ENCODE measurements at places on chromosomes 7 and 10. TPM values are rescaled to one million over a fixed set of nuclear protein-coding genes. Genes with fewer than 3 reads are reported as not detected.

SPDYE6 gene
- not detected for total RNA-seq

ITPRID1 gene
- total RNA-seq, result not detected

NUDT13 gene
- 1.7 TPM for total RNA-seq

DNA sequence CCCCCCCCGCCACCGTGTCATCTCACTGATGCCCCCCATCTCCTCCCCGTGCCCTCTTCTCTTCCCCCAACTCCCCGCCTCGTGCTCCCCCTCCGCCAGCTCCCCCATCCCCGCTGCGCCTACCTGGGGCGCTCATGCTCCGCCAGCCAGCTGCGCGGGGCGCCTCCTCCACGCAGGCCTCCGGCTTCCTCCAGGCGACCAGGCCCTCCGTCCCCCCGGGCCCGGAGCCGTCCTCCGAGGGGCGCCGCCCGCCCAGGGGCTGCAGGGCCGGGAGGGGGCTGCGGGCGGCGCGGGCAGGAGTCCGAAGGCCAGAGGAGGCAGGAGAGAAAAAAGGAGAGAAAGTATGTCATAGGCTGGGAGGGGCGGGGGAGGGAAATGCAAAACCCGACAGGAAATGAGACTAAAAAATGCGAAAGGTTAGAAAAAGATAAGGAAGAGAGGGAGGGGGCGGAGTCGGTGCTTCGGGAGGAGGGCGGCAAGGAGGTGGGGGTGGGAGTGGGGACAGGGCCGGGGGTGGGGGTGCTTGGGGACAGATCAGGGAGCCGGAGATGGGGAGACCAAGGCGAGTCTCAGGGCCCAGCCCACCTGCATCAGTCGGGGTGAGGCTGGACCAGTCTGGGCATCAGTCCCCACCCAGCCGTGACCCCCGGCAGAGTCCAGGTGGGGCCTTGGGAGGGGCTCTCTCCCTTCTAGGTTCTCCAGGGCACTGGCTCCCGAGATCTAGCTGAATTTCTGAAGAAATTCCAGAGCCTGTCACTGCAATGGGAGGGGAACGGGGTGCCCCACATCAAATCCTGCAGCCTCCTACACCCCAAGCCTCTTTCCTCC lies at the start of gene CARD11:
Gene CARD11, minus strand, starts transcription at position 324 of the 828 bp plus-strand sequence. CDS start 85,361 bp downstream, outside the sequence.
- peaks cover 46% of the 10 kb centered on the region for H3K4me1 ChIP-seq
- DNase-seq, result peak; percentile 59
- H3K36me3 ChIP-seq, result no peaks in the 10 kb centered on the region
- no peaks in the 10 kb centered on the region for H3K27me3 ChIP-seq
- peak within 1 kb of the TSS; percentile 82 for H3K4me3 ChIP-seq

DNA sequence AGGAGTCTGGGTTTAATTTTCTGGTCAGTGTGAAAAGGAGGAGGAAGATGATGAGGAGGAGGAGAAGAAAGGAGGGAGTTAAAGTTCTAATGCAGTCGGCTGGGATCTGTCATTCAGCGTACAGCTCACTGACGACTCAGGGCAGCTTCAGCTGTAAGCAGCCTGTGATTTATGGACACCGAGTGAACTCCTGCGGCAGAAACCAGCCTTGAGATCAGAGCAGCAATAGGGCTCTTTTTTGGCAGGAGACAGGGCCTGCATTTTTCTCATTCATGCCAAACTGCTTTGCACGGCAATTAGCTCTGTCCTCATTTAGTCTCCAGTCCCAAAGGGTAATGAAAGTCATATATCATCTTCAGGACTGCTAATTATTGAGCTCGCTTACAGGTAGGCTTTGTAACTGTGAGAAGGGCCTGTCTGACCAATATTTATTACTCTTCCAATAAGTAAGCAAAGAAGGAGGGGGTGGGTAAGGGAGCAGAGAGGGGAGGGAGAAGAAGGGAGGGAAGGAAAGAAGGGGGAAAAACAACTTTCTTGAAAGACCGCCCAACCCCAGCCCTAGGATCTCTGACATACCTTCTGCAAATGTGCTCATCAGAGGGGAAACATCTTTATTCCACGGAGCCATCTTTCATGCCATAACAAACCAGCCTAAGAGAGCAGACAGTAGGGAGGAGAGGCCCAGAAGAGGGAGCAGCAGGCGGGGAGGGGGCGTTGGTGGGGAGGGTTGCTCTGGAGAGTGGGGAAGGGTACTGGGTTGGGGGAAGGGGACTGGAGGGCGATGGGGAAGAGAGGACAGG lies 48.1 kb upstream of the COMTD1 start:
- H3K36me3 ChIP-seq, result no peaks in the 10 kb centered on the region
- no peak overlapping the region for H3K27ac ChIP-seq
- H3K4me1 ChIP-seq, result no peaks in the 10 kb centered on the region

DNA sequence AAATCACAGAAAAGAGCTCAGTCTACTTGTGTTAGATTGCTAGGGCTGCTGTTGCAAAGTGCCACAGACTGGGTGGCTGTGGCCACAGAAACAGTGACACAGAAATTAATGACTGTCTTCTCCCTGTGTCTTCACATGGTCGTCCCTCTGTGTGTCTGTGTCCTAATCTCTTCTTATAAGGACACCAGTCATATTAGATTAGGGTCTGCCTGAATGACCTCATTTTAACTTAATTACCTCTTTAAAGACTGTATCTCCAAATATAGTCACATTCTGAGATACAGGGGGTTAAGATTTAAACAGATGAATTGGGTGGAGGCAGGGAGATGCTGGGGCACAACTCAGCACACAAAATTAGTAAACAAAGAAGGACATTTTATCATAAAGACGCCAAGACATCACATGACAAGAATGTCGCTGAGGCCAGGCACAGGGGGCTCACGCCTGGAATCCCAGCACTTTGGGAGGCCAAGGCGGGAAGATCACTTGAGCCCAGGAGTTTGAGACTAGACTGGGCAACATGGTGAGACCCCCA lies 23.3 kb upstream of the PARD3 start:
- no peaks in the 10 kb centered on the region for H3K4me1 ChIP-seq
- no peaks in the 10 kb centered on the region for H3K36me3 ChIP-seq
- DNase-seq, result no peak

GDF2 gene
- total RNA-seq, result not detected

LIPJ gene
- not detected for total RNA-seq

STRIP2 gene
- 25.0 TPM for total RNA-seq
